Fibroblast of villous mesenchyme (primary cell): ENCODE measurements at places on chromosomes 2 and 18. TPM values are rescaled to one million over a fixed set of nuclear protein-coding genes. Genes with fewer than 3 reads are reported as not detected.

ATP8B1 gene
- 26.3 and 28.3 TPM in 2 replicates for total RNA-seq

REG3G gene
- total RNA-seq = not detected in 2 replicates

KLHL30 gene
- total RNA-seq = 0.43 and 2.3 TPM in 2 replicates

NT5DC4 gene
- total RNA-seq = not detected in 2 replicates

TRIM54 gene
- not detected in 2 replicates for total RNA-seq
